NCI-H524 treated with DMSO at 0.1 percent for 48 hours (cell line): ENCODE measurements at places on chromosomes 5 and 9.
A peak's percentile ranks its signal among the peaks of the same experiment; 100 is the strongest.

DNA sequence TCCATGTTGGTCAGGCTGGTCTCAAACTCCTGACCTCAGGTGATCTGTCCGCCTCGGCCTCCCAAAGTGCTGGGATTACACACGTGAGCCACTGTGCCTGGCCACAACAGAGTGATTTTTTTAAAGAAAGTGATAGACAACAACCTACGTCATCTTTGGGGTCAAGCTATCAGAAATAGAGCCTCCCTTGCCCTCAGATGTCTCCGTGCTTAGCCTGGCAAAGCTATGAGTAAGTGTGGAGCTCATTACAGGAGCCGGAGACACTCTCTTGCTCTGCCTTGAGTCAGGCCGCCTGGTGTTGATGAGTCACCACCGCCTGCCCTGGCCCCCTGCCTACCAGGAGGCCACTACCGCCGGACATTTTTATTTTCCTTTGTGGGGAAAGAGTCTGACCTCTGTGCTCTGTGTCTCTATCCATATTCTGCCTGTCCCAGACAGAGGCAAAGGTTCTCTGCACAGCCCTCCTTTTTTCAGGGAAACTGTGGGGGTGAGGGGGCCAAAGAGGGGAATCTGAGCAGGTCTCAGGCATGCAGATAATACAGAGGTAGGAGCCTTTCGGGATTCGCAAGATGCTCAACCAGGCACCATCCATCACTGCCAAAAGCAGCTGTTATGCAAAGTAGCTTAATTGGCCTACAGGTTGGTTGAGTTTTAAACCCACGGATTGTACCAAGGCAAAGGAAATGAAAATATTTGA lies 123.7 kb upstream of the CPEB4 start:
- no peak for DNase-seq

- no peak for DNase-seq
These were observed 5.7 kb downstream of the NEURL1B start for GRCh38 chr5:172646716-172647285.

- DNase-seq, result no peak
These were observed 142.4 kb downstream of the OLFM1 start for GRCh38 chr9:135229701-135230385.

GRCh38 chr5:133338504-133339355 lies 273.6 kb downstream of the FSTL4 start:
- no peak for DNase-seq

- no peak for DNase-seq
These were observed 181.5 kb upstream of the OTULINL start for GRCh38 chr5:14400085-14400484.

DNA sequence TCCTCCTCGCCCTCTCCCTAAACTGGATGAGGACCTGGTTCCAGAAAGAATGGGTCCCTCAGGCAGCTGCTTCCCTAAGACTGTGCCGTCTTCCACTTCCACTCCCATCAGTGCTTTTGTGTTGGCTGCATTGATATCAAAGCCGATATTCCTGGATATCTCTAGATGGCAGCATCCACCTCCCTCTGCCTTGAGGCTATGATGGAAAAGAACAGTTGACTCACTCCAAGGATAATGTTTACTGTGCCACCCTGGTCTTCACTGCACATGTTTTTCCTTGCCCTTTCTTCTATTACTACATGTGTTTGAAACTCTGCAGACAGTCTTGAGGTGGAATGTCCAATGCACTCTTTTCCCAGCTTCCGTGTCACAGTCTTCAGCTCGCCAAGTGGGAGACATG lies 211.6 kb downstream of the MAST4 start:
- no peak for DNase-seq

DNA sequence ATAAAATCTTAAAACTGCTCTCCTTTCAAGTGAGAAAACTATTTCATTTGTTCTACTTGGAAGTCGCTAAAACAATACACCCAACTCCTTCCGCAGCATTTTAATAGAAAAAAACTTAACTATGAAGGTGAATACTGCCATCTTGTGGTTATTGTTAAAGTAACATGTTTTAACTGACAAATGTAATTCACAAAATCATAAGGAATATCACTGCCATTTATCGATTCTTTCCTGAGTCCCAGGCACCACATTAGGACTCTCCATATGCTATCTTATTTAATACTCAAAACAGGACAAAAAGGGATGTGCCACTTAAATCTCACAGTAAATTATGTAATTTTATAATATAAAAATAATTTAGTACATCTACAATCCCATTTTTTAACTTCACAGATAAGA lies 130.5 kb upstream of the ITGA1 start:
- peak; percentile 43 for DNase-seq

GRCh38 chr5:23029290-23029689 lies 176.1 kb upstream of the CDH12 start:
- no peak for DNase-seq

DNA sequence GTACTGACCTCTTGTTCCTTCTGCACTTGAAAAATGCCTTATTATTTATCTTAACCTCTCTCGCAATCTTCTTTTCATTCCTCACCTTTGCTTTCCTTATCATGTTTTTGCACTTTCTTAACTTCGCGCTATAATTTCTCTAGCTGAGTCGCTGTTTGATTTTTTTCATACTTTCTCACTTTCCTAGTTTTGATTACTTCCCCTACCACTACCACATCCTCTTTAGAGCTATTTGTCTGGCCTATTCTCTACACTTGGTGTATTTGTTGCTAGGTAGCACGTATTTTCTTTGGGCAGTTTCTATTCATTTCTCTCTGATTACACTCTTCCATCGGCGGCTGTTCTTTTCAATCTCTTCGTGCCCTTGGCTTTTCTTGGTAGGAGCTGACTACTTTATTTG lies 611.8 kb downstream of the BNC2 start:
- no peak for DNase-seq

DNA sequence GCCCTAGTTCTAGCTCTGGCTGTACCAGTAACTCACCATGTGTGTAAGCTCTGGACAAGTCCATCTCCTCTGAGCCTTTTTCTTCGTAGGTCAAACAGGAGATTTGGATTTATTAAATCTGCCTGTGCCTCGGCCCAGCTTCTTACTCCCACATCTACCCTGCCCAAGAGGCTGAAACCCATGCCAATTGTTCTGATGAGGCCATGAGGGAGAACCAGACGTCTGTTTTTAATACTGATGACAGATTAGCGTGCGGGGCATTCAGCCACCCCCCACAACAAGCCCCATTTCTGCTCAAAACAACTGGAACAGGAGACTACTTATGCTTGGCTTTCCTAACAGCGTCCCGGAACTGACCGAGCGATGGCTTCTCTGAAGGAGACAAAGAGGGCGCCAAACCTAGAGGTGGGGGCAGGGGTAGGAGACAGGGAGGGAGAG lies 81.2 kb upstream of the TRIM32 start:
- no peak for DNase-seq

DNA sequence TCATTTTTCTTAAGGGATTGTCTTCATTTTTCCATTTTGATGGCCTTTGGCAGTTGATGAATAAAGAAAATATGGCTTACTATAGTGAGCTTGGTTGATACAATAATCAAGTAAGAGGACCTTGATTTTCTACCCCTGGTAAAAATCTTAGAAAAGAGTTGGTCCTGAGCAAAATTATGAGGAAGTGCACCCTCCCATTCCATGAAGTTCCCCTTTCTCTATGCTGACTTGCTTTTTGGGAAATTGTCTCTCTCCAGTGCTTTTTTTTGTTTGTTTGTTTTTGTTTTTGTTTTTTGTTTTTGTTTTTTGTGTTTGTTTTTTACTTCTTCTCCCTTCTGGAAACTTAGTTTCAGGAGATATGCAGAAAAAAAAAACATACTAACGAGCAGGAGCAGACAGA lies 449.2 kb upstream of the ACTBL2 start:
- no peak for DNase-seq

DNA sequence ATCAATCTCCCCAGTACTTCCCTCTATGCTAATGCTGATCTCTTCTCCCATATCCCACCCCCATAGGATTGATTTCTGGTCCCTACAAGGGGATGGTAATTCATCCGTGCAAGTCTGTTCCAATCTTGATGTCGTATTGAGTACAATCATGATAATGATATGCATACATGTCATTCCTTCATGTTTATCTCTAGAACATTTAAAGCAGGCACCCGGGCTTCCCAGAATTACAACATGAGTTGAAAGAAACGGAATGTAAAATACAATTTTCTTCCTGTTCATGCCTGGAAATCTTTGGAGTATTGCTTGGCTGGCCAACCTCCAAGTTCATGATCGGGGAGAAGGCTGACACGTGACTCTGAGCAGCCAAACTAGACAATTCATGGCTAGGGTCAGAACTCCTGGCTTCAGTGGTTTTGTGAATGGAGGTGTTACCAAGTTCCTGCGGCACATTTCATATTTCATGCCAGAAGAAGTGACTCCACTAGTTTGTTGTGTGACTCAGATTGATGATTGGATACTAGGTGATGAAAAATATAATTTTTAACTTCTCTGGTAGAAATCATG lies 66.6 kb downstream of the C9orf152 start:
- no peak for DNase-seq

DNA sequence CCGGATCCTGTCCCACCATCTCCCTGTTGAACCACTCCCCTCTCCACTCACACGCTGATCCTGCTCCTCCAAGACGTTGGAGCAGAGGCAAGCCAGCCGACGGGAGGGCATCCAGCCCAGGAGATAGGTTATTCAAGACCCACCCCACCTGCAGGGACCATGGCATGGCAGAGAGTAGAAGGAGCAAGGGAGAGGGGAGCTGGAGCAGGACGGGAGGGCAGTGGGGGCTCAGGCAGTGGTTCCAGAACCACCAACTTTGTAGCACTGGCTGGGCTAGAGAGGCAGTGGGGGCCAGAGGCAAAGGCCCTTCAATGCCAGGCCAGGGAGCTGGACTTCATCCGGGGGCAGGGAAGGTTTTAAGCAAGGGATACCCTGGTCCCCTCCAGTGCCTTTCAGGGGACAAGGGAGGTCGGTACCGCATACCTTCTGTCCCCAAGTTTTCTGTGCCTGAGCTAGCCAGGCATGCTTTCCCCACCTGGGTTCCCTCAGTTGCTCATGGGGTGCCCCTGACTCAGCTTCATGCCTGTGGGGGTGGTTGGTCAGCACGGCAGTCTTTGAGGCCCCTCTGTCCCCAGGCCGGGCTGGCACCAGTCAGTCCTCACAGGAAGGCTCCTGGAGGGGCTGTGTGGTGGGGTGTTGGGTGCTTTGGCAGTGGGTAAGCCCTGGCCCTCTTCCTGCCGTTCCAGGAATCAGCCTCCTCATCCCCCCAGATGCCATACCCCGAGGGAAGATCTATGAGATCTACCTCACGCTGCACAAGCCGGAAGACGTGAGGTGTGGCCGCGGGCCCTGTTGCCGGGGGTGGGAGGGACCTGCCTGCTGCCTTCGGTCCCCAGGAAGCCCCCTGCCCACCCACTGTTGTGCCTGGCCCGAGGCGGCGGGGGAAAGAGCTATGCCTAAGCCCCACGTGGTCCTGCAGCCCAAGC lies 22.4 kb downstream of the HK3 start:
- no peak for DNase-seq

DNA sequence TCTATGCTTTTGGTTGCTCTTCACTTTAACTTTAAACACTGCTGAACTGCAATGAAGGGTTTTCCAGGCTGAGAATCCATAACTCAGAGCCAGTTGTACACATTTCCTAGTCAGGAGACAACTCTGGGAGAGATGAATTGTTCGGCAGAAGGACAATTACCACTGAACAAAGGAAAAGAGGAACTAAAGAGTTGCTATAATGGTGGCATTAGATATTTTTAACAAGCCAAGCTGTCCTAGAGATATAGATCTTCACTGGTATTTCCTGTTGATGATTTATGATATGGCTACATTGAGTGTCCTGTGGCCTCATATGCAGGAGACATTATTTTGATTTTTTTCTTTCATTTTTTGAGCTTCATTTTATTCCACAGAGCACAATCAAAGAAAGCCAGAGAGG lies 219.1 kb upstream of the PCSK5 start:
- DNase-seq, result no peak

DNA sequence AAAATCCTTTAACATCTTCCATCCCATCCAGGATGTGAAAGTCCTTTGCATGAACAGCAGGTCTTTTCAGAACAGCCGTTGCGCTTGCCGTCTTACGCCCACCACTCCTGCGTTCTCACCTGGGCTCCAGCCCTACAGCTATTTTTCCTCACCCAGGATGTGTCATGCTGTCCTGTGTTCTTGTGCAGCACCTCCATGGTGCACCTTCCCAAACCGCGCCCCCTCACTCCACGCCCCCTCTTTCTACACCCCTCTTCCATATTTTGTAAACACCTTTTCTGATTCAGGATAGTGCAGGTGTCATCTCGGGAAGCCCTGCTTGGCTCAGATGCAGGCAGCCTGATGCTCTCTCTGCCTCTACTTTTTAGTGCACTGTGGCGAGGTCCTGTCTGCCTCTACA lies 18.4 kb downstream of the CAMK4 start:
- no peak for DNase-seq

DNA sequence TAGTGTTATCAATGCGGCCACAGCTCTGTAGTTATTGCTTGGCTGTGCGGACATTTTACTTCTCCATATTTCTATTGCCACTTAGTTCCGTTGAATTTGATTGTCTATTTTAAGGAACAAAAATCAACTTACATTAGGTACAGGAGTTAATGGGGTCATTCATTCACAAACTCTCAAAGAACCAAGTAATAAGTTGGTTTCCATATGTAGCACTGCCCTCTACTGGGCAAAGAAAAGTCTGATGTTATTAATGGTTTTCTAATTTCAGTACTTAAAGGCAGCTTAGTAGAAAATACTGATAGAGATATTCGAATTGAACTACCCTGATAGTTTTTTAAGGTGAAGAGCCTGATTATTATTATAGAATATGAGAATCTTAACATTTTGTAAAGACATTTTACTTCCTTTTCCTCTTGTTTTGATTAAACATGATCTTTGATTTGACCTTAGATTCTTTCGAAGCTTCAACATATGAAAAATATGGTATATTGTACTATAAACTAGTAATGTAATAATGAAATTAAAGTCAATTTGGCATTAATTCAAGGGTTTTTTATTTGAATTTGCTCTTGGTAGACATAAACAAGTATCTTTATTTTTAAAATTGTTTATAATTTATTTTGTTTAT lies 119.5 kb upstream of the CTNND2 start:
- peak; percentile 78 for DNase-seq

DNA sequence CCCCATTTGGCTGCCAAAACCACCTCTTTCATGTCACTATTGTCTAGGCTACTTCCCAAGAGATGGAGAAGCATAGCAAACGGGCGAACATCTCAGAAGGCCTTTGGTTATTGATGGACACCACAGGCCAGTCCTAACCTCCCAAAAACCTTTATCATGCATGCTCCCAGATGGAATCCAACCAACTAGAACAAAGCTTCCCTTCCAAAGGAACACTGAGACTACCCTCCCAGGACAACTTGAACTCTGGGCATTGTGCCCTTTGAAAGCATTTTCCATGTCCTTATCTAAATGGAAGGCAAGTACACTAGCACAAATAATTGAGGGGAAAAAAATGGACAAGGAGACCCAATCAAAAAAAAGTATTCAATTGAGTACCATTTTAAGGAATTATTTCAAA lies 65.6 kb downstream of the SPOCK1 start:
- DNase-seq, result no peak

GRCh38 chr5:172144291-172144815 lies 43.7 kb downstream of the STK10 start:
- no peak for DNase-seq

- no peak for DNase-seq
These were observed 19.9 kb downstream of the MTX3 start for GRCh38 chr5:79971156-79971555.

GRCh38 chr9:92097997-92098482 lies 17.2 kb downstream of the SPTLC1 start:
- no peak for DNase-seq

- DNase-seq, result no peak
These were observed 143.2 kb upstream of the PCA3 start for GRCh38 chr9:76620996-76621395.
